Activated naive CD4-positive, alpha-beta T cell (primary cell): ENCODE measurements at places on chromosomes 12 and 14.

DNA sequence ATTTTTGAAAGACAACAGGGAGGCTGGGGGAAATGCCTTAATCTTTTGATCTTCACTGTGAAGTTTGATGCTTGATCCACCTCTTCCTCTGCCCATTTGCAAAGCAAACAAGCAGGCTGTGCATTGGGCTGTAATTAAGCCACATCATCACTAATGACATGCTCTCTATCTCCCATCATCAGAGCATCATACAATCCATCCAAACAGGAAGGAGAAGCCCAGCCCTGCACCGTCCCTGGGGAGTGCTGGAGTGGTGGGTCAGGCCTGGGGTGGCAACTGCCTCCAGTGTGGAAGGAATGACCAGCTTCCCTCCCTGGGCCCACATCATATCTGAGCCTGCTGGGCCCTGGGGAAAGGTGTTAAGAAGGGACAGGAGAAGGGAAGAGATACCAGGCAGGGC lies 6.9 kb upstream of the KRT74 start:
- no peak for DNase-seq

DNA sequence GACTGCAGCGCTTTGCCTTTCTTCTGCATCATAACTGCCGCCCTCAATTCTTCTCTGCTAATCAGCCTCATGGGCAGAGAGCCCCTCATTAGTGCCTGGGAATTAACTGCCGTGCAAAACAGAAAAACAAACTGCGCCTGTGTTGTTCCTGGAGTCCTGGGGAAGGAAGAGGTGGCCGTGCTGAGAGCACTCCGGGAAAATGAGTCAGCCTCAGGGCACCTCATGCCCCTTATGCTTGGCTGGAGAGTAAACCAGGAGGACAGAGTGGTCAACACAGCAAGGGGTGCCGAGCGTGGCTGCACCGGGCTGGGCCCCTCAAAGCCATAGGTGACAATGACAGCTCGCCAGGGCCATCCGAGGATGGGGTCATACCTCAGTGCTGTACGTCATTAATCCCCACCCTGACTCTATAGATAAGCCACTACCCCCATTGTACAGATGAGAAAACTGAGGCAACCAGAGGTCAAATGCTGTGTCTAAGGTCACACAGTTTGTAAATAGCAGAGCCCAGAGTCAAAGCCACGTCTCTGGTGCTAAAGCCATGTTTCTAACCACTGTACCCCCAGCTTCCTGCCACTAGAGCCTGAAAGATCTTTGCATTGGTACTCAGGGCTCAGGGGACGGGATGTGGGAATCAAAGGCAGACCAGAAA lies 74.4 kb downstream of the RIMBP2 start:
- DNase-seq = no peak

DNA sequence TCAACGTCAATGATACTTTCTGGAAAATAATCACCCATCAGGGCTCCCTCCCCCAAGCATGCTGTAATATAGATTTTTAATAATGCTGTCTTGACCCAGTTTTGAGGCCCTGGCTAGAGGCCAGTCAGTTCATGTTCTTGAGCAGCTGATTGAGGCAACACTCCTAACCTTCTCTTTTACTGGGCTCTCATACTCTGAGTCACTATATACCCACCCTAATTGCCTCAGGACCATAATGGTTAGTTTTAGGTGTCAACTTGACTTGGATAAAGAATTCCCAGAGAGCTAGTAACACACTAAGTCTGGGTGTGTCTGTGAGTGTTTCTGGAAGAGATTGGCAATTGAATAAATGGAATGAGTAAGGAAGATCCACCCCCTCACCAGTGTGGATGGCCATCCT lies 527.0 kb upstream of the ATP2B1 start:
- DNase-seq = no peak

DNA sequence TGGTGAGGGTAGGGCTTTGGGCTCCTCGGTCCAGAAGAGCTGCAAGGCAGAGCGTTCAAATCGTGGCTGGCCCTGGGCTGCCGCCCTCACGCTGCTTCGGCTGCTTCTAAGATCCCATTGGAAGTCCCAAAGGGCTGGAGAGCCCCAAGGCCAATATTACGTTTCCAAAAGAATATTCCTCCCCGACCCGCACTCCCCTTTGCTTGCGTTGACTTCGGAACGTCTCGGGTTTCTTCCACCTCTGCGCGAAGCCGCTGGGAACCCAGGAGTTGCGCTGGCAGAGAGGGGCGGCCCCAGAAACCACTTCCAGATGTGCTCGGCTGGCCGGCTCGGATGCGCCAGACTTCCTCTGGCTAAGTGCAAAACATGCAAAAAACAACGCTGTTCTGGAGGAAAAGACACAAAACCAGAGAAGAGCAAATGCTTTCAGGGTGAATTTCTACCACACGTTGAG lies at the start of gene GLT8D2:
Gene GLT8D2, minus strand, starts transcription at position 285 of the 454 bp plus-strand sequence. CDS start 30,539 bp downstream, outside the sequence.
- no peak for DNase-seq

DNA sequence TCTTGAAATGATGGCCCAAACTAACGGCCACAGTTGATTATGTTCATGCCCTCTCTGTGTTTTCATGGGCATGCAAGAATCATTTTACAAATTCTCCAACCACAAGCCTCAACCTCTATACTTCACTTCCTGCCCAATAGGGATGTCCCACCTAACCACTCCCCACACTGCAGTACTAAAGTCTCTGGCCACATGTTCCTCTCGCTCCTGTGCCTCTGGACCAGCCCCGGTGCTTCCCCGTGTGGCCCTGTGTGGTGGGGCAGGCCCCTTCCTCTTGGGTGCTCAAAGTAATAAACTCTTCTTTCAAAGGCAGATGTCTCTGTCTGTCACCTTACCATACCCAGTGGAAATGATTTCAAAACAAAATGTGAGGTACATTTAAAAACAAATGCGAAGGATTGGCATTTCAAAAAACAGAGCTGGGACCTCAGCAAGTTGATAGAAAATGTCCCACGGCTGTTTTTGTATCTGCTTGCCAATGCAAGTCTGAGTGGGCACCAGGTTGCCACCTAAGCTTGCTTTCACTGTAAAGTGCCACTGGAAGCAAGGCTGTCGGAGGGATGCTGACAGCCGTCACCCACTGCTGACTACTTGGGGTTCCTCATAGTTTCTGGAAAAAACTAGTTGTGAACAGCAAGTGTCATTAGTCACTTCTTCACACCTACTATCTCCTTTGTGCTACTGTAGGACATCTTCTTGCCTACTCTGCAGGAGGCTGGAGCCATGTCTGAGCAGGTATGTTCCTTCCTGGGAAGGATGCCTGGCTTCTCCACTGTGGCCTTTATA lies 8.2 kb upstream of the SERPINA11 start:
- DNase-seq = no peak

DNA sequence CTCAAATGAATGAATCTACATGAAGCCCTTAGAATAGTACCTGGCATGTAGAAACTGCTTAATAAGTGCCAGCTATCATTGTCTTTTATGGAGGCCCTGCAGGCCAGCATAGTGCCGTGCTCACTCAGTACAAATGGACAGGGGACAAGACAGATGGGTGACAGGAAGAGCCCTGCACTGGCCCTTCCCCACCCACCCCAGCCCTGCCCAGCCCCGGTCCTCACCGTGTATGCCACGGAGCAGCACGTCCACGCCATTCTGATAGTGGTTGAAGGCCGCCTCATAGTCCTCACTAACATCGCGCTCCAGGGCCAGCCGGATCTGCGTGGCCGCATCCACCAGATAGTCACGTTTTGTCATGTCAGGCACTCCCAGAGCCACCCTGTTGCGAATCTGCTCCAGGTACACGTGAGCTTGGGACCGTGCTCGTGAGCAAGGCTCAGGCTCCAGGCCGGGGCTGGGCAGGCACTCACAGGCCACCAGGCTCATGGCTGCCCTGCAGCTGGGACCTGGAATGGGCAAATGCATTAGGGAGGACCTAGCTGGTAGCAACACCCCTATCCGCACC lies 1.9 kb downstream of the RPS6KL1 start:
- no peak for DNase-seq

DNA sequence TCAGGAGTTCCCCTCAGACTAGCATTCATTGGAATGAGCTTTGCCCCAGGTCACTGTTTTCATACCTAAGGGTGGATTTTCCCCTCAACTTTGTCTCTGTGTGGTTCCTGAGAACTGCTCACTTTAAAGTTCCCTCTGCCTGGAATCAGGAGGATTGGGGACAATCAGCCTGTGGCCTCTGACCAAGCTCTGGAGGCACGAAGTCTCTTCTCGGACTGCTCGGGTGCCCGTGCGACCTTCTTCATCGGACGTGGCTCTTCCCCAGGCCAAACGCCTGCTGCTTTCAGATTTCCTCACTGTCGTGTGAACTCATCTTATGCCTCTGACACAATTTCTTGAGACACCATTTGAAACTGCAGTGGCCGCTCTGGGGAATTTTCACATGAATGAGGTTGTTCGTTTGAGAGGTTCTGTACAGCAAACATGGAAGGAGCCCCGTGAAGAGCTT lies 153.7 kb upstream of the PZP start:
- no peak for DNase-seq

DNA sequence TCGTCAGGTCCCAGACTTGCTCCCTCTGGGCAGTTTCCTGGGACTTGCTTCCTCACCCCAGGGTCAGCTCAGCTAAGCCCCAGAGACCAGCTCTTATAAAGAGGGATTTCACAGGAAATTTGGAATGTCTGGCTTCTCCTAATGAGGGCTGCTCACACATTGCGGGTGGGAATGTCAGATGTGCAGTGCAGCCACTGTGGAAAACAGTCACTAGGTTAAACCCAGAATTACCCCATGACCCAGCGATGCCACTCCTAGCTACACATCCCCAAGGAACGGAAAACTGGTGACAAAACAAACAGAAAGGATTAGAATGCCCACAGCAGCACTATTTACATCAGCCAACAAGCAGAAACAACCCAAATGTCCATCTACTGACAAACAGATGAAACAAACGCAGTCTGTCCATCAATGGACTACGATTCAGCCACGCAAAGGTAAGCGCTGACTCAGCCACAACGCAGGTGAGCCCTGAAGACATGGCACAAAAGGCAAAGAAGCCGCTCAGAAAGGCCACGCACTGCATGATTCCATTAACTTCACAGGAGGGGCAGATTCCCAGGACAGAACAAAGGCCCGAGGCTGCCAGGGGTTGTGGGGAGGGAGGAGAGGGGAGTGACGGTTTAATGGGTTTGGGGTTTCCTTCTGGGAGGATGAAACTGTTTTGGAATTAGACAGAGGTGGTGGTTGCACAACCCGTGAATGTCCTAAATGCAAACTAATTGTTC lies 63.0 kb downstream of the NCOR2 start:
- DNase-seq = no peak

GRCh38 chr14:29684926-29685325 lies 242.7 kb downstream of the PRKD1 start:
- no peak for DNase-seq

DNA sequence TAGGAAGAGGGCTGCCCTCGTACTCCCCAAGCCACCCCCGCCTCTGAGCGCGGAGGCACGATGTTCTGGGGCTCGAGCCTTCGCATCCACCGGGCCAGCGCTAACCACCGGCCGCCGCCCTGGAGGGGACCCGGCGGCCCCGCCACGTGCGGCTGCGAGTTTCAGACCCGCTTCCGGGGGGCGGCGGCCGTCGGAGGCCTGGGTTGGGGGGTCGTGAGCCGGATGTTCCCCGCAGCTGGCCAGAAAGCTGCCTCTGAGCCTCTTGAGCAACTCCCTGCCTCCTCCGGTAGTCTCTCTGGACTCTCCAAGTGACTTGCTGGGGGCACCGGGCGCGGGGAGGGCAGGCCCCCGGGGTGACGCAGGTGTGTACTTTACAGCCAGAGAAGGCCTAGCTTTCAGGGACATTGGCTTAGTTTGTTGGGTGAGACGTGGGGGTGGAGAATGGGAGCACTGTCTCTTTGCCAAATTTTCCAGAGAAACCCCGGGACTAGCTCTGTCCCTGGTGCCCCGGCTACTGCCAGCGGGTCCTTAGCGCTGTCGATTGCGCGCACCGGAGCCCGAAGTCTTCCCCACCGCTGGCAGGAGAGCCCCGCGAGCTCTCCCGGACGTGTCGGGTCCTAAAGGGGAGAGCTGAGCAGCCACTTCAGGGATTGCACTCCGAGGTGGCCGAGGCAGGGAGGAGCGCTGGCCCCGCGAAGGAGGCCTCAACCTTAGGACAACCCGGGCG lies 15.6 kb downstream of the OTX2 start:
- no peak for DNase-seq

GRCh38 chr14:100835548-100836310 lies 9.8 kb downstream of the MEG3 start:
- DNase-seq = no peak

DNA sequence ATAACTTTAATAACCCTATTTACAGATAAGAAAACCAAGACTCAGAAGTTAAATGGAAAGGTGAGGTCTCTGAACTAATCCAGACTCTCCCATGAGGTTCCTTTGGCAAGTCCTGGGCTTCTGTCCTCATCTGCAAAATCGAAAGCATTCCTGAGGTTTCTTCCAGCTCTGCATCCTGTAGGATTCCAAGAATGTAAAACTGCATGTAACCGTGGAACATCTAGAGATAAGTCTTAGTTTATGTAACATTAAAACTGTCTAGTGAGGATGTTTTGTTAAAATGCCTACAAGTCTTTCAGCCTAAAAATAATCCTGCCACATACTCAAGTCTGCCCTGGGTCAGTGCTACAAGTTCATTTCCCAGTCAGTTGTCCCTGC lies 7.3 kb upstream of the ITFG2 start:
- DNase-seq = no peak

GRCh38 chr12:62533087-62533754 lies 66.6 kb downstream of the MON2 start:
- DNase-seq = no peak

DNA sequence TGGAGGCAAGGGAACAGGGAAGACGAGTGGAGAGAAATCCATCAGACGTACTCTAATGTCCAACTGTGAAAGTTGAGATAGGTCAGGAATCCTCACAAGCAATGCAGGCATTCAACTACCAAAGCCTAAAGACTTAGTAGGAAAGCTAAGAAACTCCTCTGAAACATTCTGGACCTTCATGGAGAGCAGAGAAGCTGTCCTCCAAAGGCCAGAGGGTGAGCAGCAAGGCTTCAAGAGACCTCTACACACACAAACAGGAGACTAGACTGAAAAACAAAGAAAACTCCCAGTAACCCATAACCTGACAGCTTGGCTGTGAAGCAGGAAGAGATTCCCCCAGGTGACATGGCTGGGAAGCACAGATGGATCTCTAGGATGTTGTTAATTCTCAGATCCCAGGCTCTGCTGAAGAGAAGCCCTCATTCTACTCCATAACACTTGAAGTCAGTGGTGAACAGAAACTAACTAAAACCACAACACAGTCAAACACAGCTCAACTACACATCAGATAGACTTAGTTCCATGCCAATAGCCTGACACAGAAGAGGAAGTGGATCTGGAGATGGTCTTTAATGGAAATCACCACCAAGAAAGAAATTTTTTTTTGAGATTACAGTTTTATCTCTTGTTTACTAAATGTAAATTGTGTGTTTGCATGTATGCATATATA lies 23.2 kb upstream of the LYZ start:
- no peak for DNase-seq

- no peak for DNase-seq
Observed at GRCh38 chr14:73712540-73713180, 1.5 kb downstream of the PNMA1 start.

DNA sequence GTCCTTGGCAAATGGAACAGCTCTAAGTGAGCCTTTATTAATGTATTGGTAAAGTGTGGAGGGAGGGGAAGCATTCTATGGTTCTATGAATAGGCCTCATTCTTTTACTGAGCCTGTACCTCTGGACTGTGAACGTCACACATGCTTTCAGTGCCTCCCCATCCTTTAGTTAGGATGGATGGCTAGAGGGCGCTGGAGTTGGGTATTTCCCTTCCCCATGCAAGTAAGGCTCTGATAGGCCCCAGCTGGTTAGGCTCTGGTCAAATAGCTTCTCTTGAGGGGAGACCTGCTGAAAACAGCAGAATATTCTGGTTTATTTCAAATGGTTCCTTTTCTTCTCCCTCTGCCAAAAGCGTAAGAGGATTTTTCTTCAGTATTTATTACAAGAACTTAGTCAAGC lies 860.9 kb upstream of the MDGA2 start:
- DNase-seq = no peak
